ENCODE measurements at places on chromosomes 7 and 10.

DNA sequence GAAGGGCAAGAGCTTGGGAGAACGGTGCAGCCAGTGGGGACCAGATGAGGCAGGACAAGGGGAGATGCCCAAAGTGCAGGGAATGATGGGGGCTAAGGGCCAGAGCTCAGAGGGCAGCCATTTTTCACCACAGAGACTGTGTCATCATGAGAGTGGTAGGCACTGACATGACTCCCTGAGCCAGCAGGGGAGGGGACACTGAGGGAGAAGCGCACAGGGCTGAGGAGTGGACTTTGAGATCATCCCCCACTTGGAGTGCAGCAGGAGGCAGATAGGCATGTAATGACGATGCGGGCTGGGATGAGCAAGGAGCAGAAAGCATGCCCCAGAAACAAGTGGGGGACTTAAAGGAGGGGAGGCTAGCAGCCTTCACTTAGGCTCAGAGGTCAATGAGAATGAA, 5.2 kb upstream of the SMKR1 start:
- DNase-seq = no peak

GRCh38 chr10:110171032-110171431, 36.4 kb upstream of the MXI1 start:
- no peak for DNase-seq

DNA sequence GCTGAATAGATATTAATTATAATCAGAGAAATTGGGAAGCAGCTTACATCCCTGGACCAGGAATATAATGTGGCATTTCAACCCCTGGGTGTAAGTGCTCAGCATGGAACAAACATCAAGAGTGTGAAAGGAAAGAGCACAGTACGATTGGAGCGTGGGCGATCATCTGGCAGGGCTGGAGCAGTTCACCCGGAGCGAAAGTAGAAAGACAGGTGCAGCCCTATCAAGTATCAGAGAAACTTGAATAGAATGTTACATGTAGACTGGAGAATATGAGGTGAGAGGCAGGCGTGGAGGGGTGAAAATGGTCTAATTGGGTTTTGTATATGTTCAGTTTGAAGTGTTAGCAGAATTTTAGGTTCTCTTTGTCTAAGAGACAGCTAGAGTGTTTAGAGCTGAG, 303.0 kb downstream of the MDFIC start:
- DNase-seq = no peak

GRCh38 chr7:380711-381210, 90.8 kb downstream of the FOXL3 start:
- DNase-seq = no peak

GRCh38 chr10:31101123-31101522, 69.5 kb upstream of the ZNF438 start:
- no peak for DNase-seq
